ENCODE measurements at places on chromosomes 12 and 14. TPM values are rescaled to one million over a fixed set of nuclear protein-coding genes. Genes with fewer than 3 reads are reported as not detected.
A peak's percentile ranks its signal among the peaks of the same experiment; 100 is the strongest.

- DNase-seq: no peak
- no peak overlapping the region for H3K4me3 ChIP-seq
- no peaks in the 10 kb centered on the region for H3K4me1 ChIP-seq
- no peaks in the 10 kb centered on the region for H3K36me3 ChIP-seq
Measured at GRCh38 chr14:100540141-100540925, 46.9 kb downstream of the BEGAIN start.

KLRK1 gene
- 1.8 TPM for total RNA-seq

DNA sequence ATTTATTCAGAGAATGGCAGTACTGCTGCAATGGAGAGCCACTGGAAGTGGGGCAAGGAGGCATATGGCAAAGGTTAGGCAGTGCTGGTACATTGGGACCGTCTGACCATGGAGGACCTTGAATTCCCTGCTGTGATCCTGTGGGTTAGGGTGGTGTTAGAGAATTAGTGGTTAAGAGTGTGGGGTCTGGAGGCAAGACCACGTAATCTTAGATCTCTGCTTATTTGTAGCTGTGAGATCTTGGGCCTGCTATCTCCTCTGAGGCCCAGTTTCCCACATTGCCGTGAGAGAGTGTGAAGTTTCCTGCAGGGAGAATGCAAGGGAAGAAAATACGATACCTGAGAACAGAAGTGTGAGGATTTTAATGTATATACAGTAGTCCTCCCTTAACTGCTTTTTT, 147.7 kb downstream of the ERC1 start:
- H3K27me3 ChIP-seq: no peaks in the 10 kb centered on the region
- no peaks in the 10 kb centered on the region for H3K36me3 ChIP-seq
- no peak overlapping the region for H3K4me3 ChIP-seq
- no peak for DNase-seq
- H3K27ac ChIP-seq: no peak overlapping the region

DNA sequence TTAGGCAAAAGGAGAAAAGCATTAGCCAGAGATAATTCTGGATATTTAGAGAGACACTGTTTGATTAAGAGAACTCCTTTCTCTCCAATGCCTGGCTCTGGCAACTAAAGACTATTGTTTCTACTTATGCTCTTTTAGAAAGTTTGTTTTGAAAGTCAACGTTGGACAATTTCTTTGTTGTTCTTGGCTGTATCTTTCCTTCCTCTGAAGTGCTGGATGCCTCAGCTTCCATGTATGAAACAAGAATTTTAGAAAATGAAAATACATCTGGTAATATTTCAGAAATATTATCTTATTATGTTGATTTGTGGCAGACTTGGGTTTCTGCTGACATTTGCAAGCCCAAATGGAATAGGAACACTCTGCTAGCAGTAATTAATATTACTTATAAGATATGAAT, 382.6 kb downstream of the SNAPC1 start:
- no peaks in the 10 kb centered on the region for H3K36me3 ChIP-seq
- no peak overlapping the region for H3K27ac ChIP-seq

- no peak for DNase-seq
- no peaks in the 10 kb centered on the region for H3K27me3 ChIP-seq
- no peak overlapping the region for H3K27ac ChIP-seq
- H3K36me3 ChIP-seq: no peaks in the 10 kb centered on the region
Measured at GRCh38 chr12:108357834-108358579, 18.9 kb upstream of the CMKLR1 start.

VRTN gene
- total RNA-seq: not detected

DNA sequence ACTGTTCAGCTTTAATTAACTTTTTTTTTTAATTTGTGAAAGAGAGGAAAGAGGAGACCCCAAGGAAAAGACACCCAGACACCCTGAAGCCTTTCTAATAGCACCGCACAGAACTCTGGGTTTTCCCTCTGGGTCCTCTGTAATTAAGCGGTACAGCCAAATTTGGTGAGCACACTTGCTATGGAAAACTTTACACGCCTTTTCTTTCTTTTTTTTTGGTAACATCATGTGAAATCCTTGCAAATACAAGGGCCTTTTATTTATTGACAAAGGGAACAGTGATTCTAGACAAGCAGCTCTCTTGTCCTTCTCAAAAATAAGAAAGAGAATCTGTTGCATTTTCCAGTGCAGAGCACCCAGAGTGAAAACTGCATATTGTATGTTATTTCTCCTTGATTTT, 44.4 kb upstream of the CPM start:
- no peak overlapping the region for H3K4me3 ChIP-seq
- no peak for DNase-seq
- no peak overlapping the region for H3K27ac ChIP-seq
- H3K4me1 ChIP-seq: peaks cover 8% of the 10 kb centered on the region
- H3K36me3 ChIP-seq: no peaks in the 10 kb centered on the region

DNA sequence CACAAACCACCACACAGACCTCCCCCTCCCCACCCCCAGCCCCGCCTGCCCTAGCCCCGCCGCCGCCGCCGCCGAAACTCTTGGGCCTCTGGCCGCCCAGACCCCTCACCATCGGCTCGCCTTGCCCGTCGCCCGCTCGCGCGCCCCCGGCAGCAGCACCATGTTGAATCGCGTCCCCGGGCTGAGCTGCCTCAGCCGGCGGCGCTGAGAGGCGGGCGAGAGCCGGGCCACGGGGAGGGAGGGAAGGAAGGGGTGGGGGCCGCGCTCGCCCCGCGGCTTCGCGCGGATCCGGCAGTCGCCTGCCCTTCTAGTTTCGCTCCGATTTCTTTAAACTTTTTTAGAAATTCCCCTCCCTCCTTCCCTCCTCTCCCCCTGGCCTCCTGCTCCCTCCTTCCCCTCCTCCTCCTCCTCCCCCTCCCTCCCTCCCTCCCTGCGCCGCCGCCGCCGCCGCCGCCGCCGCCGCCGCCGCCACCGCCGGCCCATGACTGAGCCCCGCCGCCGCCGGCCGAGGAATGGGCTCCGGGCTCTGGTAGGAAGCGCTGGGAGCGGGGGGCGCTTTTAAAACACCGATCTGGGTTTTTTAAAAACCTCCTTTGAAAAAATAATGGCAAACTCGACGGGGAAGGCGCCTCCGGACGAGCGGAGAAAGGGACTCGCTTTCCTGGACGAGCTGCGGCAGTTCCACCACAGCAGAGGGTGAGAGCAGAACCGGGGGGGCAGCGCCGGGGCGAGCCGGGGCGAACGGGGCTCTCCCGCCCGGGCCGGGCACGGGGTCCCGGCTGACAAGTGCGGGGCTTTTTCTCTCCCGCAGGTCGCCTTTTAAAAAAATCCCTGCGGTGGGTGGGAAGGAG, at the start of gene ARID2:
Gene ARID2, plus strand, starts transcription at position 474 of the 851 bp plus-strand sequence. Its CDS starts 131 bp downstream, at position 605.
- H3K27me3 ChIP-seq: no peaks in the 10 kb centered on the region
- DNase-seq: no peak
- H3K36me3 ChIP-seq: no peaks in the 10 kb centered on the region
- peak within 1 kb of the TSS; percentile 99 for H3K27ac ChIP-seq
- H3K4me1 ChIP-seq: peaks cover 47% of the 10 kb centered on the region

DNA sequence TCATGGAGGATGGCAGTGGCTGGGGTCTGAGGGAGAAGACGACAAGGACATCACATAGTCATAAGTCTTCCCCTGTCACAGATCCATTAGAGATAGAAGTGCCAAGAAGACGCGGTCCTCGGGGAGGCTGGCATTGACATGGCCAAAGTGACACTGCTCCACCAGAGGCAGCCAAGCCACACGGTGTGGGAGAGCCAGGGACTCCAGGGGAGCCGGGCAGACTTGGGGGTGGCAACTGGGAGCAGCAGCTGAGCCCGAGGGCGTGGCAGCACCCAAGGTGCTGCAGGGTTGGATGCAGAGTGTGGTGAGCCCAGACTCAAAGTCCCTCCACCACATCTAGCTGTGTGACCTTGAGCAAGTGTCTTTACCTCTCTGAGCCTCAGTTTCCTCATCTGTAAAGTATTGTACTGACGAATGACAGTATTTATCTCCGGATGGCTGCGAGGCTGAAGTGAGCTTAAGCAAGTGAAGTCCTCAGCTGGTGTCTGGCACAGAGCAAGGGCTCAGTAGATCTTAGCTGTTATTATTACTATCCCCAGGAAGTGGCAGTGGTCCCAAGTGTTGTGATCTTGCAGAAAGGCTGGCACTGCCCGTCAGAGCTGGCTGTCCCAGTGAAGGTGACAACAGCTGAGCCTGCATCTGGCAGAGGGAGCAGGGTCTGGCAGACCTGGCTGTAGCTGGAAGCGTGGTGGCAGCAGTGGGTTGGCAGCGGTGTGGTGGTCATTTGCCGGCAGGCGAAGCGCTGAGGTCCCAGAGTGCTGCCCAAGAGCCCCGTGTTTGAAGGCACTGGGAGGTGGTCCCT, 54.9 kb downstream of the ZNF664 start:
- no peak for DNase-seq
- no peaks in the 10 kb centered on the region for H3K27me3 ChIP-seq
- no peak overlapping the region for H3K27ac ChIP-seq
- H3K4me1 ChIP-seq: peaks cover 5% of the 10 kb centered on the region
- no peak overlapping the region for H3K4me3 ChIP-seq
- no peaks in the 10 kb centered on the region for H3K36me3 ChIP-seq

DNA sequence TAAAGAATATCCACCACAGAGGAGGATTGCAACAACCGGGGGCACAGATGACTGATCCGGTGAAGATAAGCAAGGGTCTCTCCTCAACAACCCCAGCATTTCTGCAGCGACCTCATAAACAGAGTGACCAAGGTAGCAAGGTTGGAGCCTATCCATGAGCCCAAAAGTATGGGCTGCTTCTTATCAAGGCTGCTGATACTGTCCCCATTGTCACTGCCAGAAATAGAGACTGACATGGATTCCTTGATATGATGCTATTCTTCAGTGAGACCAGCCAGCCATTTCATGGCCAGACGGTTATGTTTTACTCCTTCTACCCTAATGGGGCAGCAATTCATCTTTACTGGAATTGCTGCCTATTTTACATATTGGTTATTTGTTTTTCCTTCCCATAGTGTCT, 61.9 kb upstream of the ARHGAP5 start:
- no peaks in the 10 kb centered on the region for H3K27me3 ChIP-seq
- no peak for DNase-seq
- peaks cover 19% of the 10 kb centered on the region for H3K4me1 ChIP-seq
- H3K27ac ChIP-seq: no peak overlapping the region
- H3K36me3 ChIP-seq: no peaks in the 10 kb centered on the region

DNA sequence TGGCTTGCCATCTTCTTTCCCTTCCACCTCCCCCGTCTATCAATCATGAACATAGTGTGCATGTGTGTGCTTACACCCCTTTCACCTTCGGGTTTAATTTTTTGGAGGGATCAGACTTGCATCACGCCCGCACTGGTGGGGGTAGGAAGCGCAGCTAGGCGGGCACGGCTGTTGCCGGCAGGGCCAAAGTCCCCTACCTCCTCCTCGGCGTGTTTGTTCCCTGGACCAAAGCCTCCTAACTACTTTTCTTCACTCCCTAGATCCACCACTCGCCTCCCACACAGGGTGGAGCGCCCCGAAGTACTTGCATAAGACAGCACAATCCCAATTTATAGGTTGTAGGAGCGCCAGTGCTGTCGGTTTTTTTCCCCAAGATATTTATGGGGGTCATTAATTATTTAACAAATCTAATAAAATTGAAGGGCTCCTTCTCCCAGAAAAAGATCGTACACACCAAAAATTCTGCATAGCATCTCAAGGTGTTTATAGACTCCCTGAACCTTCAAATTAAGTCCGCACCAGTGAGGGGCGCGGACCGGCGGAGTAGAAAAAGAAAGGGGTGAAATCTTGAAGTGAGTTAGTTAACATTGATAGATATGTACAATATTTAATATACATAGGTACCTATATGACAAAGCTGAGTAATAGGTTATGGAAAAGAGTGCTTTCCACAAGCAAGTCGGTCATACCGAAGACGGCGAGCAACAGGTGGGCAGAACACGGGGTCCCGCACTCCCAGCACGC, 717 bp downstream of the PKP2 start:
- no peaks in the 10 kb centered on the region for H3K27me3 ChIP-seq
- peak overlapping the region; percentile 60 for H3K4me3 ChIP-seq
- DNase-seq: no peak
- H3K27ac ChIP-seq: no peak overlapping the region
- H3K36me3 ChIP-seq: no peaks in the 10 kb centered on the region
- peaks cover 20% of the 10 kb centered on the region for H3K4me1 ChIP-seq

Data from esophagus muscularis mucosa (tissue), 4 donors.